ENCODE measurements at places on chromosomes 5 and 9.

DNA sequence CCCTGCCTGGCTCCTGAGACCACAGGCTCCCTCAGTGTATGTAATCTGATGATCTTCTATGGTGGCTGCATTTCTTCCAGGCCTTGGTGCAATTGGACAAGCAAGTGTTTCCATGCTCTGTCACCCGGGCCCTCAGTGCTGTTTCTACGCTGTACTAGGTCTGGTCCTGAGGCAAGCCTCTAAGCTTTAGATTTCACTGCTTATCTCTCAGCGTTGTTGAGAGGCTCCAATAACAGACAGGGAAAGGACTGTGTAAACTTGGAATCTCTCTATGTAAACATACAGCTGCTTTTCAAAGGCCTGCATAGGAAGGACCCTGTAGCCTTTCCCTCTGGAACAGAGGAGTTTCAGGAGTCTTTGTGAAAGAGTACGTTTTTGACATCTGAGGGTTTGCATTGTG lies 38.6 kb upstream of the NFIB start:
- DNase-seq, result no peak

DNA sequence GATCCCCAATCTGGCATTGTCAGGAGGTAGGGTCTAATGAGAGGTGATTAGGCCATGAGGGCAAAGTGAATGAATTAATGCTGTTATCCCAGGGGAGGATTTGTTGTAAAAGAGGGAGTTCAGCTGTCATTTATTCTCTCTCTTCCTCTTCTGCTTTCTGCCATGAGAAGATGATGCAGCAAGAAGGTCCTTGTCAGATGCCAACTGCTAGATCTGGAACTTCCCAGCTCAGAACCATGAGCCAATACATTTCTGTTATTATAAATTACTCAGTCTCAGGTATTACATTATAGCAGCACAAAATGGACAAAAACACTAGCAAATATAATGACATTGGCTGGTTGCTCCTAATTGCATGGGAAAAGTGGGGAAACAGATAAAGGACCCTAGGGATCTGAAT lies 15.6 kb upstream of the BICD2 start:
- DNase-seq, result no peak

GRCh38 chr9:6788162-6789016 lies 30.6 kb downstream of the KDM4C start:
- DNase-seq, result no peak

DNA sequence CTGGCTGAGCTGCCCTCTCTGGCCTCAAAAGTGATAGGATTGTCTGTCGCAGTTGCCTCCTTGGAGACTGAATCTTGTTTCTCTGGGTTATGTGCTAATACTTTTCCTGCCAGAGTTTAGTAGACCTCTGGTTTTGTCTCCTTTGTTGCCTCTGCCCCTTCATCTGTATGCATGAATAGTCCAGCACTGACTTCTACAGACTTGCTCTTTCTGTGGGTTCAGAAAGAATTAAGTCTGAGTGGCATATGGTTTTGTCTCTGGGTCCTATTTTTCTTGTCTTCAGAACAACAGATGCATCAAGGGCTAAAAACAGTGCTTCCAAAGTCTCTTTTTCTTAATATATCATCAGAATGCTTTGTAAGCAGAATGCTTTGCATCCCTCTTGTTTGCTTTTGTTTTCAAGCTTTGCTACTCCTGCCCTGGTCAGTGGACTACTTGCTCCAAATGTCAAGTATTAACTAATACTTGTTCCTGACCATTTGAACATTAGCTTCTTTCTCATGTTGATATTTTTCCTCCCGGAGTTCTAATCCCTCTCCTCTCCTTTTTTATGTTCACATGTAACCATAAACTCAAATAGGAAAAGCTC lies 131.7 kb downstream of the UNC13B start:
- DNase-seq, result no peak

GRCh38 chr5:154087260-154087659 lies 48.5 kb downstream of the MFAP3 start:
- DNase-seq, result no peak

DNA sequence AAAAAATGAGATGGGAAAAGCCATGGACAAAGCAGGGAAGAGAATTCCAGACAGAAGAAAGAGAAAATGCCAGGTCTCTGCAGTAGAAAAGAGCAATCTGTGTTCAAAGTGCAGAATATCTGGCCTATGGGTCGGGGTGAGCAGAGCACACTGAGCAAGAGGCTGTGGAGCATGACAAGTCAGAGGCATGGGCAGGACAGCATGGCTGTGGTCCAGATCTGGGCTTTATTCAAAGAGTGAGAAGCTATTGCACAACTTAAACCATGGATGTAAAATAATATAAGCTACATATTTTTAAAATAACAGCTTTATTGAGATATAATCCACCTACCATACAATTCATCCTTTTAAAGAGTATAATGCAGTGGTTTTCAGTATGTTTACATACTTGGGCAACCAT lies 133.1 kb upstream of the SPDL1 start:
- no peak for DNase-seq

DNA sequence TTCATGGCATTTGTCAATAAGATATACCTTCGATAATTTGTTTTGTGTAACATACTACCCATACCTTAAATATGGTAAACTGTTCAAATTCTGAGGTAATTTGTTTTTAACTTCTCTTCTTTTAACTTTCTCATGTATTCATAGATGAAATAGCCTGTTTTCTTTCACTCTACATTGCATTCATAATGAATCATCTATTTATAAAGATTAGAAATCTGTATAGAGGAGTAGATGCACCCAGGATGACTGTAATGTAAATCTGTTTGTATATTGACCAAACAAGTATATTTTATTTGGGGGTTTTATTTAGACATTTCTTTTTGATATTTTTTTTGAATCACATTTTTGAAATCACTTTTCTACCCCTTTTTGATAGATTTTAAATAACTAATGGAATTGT lies 144.6 kb downstream of the CD180 start:
- DNase-seq, result no peak

All from stimulated activated CD8-positive, alpha-beta memory T cell treated with anti-CD3 and anti-CD28 coated beads, Interleukin-15, amount 100 ng/mL, for 24 hours (primary cell).